ENCODE measurements at places on chromosomes 6 and 20.

- no peak for DNase-seq
Observed at GRCh38 chr20:44866703-44867335, 18.7 kb upstream of the YWHAB start.

GRCh38 chr20:53581444-53582250 lies 12.0 kb downstream of the ZNF217 start:
- DNase-seq, result no peak

GRCh38 chr6:43806043-43806757 lies 36.2 kb downstream of the VEGFA start:
- no peak for DNase-seq

DNA sequence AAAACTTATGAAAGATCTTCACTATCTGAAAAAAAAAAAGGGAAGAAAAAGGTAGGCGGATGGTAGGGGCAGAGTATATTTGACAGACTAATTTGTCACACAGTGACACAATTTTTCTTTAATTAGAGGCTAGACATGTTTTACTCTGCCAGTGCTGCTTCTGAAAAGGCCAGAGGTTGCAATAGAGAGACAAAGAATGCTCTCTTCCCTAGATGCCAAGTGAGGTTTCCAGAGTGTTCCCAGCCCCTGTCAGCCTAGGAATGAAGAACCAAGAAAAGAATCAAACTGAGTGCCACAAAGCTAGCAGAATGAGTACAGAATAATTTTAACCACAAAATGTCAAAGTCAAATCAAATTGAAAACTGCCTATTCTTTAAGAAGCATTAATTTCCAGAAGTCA lies 13.0 kb downstream of the PNISR start:
- no peak for DNase-seq

- DNase-seq, result no peak
Observed at GRCh38 chr6:5287966-5288297, 26.6 kb downstream of the FARS2 start.

DNA sequence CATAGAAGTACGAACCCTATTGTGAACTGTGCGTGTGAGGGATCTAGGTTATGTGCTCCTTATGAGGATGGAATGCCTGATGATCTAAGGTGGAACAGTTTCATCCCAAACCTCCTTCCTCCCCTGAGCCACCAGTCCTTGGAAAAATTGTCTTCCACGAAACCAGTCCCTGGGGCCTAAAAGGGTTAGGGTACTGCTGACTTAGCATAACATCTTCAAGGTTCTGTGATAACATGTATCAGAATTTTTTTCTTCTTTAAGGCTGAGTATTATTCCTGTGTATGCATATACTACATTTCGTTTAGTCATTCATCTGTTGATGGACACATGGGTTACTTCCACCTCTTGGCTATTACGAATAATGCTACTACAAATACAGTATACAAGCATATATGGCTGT lies 80.2 kb downstream of the TSHZ2 start:
- no peak for DNase-seq

GRCh38 chr6:132062626-132063025 lies 111.5 kb upstream of the CCN2 start:
- no peak for DNase-seq

- DNase-seq, result no peak
Observed at GRCh38 chr6:7171119-7171518, 63.4 kb downstream of the RREB1 start.

- DNase-seq, result no peak
Observed at GRCh38 chr6:53015486-53015885, 20.4 kb upstream of the GSTA4 start.

DNA sequence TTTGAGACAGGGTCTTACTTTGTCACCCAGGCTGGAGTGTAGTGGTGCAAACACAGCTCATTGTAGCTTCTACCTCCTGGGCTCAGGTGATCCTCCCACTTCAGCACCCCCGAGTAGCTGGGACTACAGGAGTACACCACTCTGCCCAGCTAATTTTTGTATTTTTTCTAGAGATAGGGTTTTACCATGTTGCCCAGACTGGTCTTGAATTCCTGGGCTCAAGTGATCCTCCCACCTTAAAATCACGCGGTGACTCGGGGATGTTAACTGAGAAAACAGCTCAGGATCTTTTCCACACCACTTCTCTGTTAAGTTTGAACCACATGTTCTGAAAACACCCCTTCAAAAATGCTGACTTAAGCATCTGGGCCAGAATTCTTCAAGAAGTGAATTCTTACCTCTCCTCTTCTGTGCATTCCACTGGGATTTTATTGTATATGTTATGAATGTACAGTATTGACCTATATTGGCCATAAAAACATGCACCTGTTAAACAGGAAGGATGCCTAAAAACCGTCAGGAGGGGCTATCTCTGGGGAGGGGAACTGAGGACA lies 72.4 kb downstream of the SYTL3 start:
- DNase-seq, result no peak

Measured in DMS 273 treated with DMSO at 0.1 percent for 48 hours (cell line).